NCI-H526 treated with DMSO at 0.1 percent for 48 hours (cell line): ENCODE measurements at places on chromosomes 16 and 17.

GRCh38 chr17:34443619-34444469, 80.8 kb upstream of the CCL1 start:
- no peak for DNase-seq

DNA sequence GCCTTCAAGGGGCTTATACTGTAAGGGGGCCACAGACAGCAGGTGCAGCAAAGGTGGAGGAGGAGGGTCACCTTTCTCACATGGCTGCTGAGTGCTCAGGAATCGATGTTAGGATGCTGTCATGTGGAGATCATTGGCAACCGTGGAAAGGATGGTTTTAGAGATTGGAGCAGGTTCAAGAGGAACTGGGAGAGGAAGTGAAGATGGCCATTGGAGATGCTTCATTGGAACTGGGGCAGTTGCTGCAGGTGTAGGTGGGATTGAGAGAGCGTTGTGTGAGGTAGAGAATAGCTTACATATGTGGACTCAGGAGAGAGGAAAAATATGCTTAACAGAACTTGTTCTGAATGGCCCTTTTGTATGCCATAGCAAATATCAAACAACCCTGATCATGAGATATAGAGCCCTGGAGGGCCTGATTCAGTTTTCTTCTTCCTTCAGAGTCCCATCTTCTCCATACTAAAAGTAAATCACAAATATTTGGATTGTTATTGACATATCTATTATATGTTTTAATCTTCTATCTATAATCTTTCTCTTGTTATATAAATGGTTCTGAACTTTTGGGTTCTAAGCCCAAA, 40.8 kb downstream of the LDHD start:
- DNase-seq: no peak

GRCh38 chr16:28103516-28104170, 40.1 kb upstream of the GSG1L start:
- DNase-seq: no peak

DNA sequence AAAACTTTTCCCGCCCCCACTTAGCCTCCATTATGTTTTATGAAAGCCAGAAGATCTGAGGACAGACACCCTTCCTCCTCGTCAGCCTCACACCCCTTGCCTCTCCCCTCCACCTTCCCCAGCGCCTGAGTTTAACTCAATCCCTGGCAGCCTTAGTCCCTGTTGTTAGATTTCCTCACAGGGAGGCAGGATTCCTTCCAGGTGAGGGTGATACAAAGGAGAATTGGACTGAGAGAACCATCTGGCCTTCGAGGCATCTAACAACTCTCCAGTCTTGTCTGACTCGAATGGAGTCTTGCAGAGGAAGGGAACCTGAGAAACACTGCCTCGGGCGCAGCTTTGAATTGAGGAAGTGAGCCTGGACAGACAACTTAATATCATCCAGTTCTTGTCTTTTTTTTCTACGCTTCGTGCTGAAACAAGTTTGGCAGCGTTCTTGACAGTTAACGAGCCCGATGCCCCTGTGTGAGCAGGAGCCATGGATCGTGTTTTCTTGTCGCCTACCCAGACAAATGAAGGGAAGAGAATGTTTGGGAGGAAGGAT, 1.3 kb upstream of the ZNF768 start:
- peak; percentile 50 for DNase-seq

GRCh38 chr16:80441935-80442334, 98.9 kb upstream of the DYNLRB2 start:
- DNase-seq: no peak

GRCh38 chr16:78609402-78610274, 510.2 kb downstream of the WWOX start:
- DNase-seq: no peak

- DNase-seq: peak; percentile 99
These were observed at the start of gene DDX5 for GRCh38 chr17:64506201-64506575. DDX5 (minus strand) TSS chr17:64506289; CDS start chr17:64506119, 170 bp downstream.

DNA sequence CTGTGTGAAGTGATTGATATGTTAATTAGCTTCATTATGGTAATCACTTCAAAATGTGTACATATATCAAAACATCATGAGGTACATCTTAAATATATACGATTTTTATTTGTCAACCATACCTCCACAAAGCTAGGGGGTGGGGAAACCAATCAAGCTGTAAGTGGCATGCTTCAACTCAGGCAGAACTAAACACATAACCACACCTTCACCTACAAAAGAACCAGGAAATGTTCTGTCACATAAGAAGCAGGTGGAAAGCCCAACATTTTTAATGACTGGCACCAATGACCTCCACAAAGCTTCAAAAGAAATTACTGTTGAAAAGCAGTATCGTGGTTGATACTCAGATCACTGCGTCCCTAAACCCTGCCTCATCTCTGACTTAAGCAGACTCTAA, 867.7 kb upstream of the EEF2KMT start:
- no peak for DNase-seq

- DNase-seq: no peak
These were observed 2.8 kb downstream of the MAPK8IP3 start for GRCh38 chr16:1708768-1709180.

DNA sequence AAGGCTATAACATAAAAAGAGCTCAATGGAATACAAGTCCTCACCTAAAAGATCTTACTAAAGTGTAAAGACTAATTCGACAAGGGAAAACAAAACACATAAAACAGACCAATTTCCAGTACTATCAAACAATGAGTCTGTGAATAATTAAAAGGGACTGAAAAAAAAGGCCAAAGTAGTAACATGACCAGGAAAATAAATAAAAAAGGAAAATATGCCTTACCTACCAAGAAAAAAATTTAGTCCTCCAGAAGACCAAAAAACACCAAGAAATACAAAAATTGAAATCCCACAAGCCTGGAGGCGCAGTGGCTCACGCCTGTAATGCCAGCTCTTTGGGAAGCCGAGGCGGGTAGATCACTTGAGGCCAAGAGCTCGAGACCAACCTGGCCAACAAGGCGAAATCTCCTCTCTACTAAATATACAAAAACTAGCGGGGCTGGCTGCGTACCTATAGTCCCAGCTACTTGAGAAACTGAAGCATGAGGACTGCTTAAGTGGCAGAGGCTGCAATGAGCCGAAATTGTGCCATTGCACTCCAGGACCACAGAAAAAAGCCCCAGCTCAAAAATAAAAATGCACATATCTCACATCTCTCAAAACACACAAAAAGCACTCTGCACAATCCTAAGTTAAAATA, 60.8 kb downstream of the TEX14 start:
- no peak for DNase-seq

GRCh38 chr17:8175795-8176196, 384 bp downstream of the TMEM107 start:
- no peak for DNase-seq

DNA sequence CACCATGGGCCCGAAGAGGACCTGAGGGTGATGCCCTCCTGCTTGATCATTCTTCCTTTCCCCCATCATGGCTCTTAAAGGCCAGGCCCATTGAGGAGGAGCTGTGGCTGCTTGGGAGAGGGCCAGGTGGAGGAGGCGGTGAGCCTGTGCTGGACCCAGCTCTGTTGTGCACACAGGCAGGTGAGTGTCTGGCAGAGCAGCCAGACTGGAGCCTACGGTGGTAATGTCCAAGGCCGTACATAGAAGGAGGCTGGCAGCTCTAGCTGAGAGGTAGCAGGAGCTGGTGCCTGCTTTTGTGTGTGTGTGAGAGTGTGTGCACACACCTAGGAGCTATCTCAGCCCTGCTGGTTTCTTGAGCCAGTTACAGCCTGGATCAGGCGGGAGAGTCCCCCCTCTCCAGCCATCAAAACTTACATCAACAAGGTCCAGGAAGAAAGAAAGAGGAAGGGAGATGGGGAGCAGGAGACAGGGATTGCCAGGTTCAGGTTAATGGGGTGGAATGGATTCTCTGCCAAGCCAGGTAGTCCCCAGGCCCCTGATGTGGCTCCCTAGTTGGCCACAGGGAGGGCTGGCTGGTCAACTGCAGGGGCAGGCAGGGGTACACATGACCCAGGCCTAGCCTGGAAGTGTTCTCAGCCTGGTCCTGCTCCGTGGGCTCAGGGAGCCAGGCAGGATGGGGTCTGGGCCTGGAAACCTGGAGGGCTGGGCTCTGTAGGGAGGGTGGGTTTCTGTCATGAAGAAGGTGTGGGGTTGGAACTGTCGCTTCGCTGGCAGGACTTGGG, 107.1 kb downstream of the RAP1GAP2 start:
- DNase-seq: no peak

GRCh38 chr16:76854234-76854633, 336.8 kb upstream of the MON1B start:
- DNase-seq: no peak

DNA sequence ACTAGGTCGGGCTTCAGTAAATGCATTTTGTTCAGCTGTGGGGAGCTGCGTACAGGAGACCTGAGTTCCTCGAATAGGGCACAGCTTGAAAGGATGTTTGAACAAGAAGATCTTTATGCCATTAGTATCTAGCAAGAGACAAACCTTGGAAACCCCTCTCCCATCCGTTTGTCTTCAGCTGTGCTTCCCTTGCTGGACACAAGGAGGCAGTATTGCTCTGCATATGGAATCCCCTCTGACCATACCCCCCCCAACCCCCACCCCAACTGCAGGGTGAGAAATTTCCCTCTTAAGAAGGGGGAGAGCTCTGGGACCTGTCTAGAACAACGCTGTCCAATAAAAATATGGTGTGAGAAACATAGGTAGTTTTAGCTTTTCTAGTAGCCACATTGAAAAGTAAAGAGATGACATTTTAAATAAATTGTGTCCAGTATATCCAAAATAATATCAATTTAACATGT, 1.6 kb downstream of the MRM1 start:
- DNase-seq: peak; percentile 73

DNA sequence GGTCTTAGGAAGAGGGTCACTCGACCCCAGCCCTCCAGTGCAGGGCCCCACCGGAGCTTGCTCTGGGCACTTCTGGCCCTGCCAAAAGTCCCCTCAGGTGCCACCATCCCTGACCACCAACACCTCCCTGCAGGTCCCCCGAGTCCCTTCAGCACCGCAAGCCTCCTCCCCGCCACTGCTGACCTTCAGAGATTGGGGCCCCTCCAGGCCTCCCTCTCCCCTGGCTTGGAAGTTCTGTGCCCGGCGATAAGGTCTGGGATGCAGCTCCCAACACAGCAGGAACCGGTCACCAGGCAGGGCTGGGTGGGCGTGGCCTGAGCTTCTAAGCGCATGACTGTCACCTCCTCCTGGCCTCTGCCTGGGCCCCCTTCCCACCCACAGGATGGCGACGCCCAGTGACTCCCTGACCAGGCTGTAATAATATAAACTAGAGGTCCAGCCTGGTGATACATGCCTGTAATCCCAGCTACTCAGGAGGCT, 11.2 kb downstream of the PIEZO1 start:
- DNase-seq: no peak

- DNase-seq: no peak
These were observed 131.0 kb downstream of the PRKCB start for GRCh38 chr16:23966597-23967394.

- DNase-seq: no peak
These were observed 397.5 kb upstream of the CDH11 start for GRCh38 chr16:65519402-65519801.

GRCh38 chr17:77692571-77693161, 265.8 kb upstream of the TNRC6C start:
- DNase-seq: no peak

GRCh38 chr16:21950782-21951521, 2.2 kb upstream of the UQCRC2 start:
- DNase-seq: peak; percentile 11

DNA sequence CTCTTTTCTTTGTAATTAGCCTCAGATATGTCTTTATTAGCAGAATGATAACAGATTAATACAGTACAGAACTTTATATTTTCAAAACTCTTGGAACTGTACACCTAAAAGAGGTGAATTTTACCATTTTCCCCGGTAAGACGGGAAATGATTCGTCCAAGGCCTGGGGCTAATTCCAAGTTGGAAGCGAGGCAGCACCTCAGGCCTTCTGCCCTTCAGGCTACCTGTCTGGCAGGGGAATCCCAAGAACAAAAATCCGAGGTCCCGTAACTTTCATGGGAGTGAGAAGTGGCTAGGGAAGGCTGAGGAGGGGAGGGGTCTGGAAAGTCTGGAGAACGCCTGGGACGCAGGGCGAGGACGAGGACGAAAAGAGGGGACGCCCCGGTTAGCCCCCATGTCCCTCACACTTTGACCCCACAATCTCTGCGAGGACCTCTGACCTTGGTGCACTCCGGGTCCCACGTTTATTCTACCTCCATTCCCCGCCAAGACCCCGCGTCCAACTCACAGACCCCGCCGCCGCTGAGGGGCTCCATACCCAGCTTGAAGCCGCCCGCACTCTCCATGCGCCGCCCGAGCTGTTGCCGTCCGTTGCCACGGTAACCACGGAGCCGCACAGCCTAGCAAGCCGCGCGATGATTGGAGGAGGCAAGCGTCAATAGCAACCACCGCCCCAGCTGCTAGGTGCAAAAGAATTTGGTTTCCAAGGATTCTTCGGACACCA, at the start of gene HYDIN:
HYDIN (minus strand) TSS at position 601 of the 724 bp plus-strand sequence. CDS start 43,827 bp downstream, outside the sequence.
- DNase-seq: peak; percentile 21

- no peak for DNase-seq
These were observed 19.6 kb downstream of the BEAN1 start for GRCh38 chr16:66446737-66447136.

DNA sequence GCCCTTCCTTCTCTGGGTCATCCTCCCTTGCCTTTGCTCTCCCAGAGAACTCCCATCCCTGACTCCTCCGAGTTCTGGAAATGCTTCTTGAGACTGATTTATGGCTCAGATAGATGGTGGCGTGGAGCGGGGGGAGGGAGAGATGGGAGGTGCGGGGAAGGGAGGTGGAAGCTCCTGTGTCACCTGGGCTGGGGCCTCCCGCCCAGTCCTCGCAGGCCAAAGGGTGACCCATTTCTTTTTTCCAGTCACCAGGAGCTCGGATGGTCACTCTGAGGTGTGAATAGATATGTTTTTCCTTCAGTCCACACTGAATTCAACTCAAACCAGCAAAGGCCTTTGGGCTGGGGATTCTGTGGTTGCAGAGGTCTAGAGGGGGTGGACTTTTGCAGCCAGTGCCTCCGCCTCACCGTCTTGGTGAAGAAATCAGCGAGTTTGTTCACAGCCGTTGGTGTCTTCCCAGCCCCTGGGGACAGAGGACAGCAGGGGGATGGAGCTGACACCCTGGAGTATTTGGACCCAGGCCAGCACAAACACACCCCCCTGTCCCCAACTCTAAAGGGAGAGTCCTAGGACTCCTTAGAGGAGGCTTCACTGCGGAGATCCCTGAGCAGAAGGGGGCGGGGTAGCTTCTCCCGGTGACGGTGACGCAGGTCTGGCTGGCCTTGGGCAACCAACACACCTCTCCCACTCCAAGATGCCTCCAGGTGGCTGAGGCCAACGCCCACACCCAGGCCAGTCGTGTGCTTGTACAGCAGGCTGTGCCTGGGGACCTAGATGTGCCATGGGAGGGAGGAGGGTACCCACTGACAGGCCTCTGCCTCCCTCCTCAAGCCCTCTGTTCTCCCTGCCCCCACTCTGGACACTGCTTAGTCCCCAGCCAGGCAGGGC, 80.6 kb downstream of the AMFR start:
- no peak for DNase-seq

- DNase-seq: no peak
These were observed 5.2 kb upstream of the RAI1 start for GRCh38 chr17:17675925-17676534.

DNA sequence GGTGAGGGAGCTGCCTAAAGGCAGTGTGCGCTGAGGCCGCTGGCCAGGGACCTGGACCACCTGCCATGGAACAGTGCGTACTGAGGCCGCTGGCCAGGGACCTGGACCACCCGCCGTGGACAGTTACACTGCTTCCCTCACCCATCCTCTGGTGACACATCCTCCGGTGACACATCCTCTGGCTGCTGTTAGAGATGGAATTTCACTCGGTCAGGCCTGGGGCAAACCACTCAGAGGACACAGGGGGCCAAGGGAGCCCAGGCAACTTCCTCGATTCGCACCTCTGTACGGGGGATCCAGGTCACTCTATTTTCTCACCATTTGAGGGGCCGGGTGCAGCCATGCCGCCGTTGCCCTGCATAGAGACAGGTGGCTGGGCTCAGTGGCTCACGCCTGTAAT, 32.4 kb upstream of the RPTOR start:
- DNase-seq: no peak
